MV-4-11 (cell line): ENCODE measurements at places on chromosomes 1 and 21.

GRCh38 chr1:78491451-78492071 lies 787 bp downstream of the PTGFR start:
- DNase-seq: no peak

DNA sequence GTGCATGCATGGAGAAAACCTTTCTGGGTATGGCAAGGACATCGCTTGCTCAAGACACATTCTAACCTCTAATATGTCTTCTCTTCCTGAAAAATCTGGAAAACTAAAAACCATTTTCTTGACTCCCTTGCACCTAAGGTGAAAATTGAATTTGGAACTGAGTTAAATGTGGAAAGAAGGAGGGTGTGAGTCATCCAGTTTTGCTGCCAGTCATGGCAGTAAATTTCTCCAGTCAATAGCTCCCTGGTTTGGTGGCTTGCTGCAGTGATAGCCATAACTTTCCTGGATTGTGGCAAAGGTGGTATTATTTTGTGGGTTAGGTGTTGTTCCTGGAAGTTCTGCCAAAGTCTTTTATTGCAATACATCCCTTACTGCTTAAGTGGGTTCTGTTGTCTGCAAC lies 2.5 kb downstream of the ZCCHC17 start:
- DNase-seq: no peak

GRCh38 chr1:149927056-149927562 lies 494 bp downstream of the SF3B4 start:
- no peak for DNase-seq

DNA sequence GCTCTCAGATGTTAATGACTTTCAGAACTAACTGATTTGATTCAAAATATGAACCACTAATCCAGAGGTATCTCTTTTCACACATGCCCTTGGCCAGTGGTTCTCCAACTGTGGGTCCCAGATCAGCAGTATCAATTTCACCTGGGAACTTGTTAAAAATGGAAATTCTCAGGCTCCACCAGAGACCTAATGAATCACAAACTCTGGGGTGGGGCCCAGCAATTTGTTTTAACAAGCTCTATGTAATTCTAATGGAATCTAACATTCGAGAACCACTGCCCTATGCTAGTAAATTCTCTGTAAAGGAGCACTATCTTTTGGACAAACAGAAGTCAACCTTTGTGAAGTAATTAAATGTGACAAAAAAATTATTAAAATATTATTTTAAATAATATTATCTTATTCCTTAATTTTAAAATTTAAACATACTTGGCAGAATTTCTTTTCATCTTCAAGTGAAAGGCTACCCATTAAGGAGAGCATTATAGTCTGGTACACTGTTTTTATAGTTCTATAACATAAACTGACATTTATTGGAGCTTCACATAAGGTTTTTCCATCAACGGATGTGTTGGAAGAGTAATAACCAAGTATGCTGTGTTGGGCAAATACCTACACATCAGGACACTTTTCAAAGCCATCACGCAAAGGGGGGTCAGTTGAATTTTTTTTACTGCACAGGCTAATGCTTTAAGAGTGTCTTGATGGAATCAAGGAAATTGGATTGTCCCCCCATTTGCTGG lies 130.4 kb downstream of the LHX4 start:
- no peak for DNase-seq

DNA sequence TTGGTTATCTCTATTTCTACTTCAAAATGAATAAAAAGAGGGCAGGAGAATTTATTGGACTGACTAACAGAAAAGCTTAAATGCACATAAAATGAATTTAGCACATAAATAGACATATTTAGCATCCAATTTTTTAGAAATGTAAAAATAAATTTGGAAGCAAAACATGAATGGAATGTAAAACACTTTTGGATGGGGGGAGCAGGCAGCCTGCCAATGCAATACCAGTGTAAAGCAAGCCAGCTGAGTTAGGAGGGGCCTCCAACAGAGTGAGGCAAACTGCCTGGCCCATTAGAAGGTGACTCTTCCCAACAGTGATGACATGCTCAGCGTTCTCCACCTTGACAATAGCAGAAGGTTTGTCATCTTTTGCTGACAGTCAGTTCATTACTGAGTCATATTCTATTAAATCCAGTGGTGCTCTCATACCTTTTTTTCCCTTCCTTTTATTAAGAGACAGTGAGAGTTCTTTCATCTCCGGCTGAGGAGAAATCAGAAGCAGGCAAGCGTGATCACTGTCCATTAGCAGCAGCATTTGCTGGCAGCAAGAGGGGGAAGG lies 19.5 kb upstream of the EXO1 start:
- no peak for DNase-seq

DNA sequence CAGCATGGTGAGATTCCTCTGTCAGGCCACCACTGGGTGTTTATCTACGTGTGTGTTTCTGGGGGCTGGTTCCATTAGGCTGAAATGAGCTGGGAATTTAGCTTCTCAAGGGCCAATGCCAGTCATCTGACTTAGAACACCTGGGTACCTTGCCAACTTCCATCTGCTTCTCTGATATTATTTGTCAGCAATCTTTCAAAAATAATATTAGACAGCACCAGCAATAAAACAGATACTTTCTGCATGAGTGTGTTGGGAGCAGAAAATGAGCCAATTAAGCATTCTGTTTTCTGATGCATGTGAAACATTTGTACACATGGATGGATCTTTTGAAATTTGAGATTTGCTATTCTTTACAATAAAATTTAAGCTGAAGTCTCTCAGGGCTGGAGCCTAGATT lies 124.1 kb downstream of the RYR2 start:
- no peak for DNase-seq

- DNase-seq: no peak
Measured at GRCh38 chr1:2303781-2304180, 75.7 kb downstream of the SKI start.

GRCh38 chr1:29275435-29275834 lies 39.1 kb downstream of the PTPRU start:
- no peak for DNase-seq

- no peak for DNase-seq
Measured at GRCh38 chr1:101238031-101238628, 1.3 kb downstream of the S1PR1 start.

DNA sequence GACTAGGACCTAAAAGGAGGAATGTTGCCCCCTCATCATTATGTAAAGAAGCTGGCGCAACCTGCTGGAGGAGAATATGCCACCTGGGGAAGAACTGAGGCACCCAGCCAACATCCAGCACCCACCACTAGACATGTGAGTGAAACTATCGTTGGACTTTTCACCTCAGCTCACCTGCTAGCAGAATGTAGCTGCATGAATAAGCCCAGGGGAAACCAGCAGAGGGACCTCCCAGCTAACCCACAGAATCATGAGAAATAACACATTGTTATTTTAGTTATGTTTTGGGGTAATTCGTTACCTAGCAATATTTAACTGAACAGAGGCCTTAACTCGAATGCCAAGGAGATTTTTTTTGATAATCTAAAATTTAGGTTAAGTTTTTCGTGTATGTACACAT lies 542.5 kb upstream of the DAB1 start:
- DNase-seq: no peak

DNA sequence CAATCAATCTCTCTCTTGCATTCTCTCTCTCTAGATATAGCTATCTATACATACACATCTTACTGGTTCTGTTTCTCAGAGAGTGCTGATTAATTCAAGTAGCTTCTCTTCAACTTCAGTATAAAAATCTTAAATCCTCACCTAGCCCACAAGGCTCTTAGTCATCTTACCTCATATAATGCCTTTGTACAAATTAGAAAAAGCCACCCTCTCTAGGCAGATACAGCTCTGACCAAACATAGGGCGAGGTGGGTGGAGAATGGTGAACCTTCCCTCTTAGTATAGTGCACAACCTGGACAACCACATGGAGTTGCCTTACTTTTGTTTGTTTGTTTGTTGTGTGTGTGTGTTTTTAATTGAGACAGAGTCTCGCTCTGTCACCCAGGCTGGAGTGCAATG lies 5.1 kb upstream of the INAVA start:
- peak; percentile 38 for DNase-seq

DNA sequence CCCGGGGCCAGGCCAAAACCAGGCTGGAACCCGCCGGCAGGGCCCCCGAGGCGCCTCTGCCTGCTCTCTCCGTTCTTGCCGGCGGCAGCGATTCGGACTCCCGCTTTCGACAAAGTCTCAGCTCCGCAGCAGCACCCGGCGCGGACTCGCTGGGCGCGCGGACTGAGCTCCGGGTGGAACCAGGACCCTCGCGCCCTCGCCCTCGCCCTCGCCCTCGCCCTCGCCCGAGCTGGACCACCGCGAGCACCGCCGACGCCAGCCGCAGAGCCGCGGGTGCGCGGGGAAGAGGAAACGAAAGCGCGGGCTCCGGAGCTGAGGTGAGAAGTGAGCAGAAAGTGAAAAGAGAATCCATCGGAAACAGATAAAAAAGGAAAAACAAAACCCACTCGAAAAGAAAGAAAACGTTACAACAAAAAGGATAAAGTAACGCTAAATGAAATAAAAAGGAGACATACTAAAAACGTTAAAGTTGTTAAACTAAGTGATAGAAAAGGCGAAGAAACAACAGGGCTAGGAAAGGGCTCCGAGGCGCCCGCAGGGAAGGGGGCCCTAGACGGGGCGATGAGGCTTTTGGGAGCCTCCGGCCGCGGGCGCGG lies 64.9 kb downstream of the MEF2D start:
- peak; percentile 25 for DNase-seq

- no peak for DNase-seq
Measured at GRCh38 chr1:147800804-147801203, 40.4 kb upstream of the GJA5 start.

DNA sequence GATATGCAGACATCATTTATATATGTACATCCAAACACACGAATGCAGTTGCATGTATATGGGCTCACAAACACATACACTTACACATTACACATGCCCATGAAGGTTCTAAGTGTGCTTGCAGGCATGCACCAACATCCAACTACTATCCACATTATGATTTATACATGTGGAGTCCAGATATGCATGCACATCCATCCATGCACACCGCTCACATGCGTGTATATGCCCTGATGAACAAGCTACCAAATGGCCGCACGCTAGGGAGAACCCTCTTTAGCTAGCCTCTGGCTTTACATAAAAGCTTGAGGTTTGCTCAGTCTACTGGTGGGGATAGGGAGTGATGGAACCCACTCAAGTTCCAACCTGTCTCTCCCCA lies 8.5 kb downstream of the GPR3 start:
- DNase-seq: no peak

DNA sequence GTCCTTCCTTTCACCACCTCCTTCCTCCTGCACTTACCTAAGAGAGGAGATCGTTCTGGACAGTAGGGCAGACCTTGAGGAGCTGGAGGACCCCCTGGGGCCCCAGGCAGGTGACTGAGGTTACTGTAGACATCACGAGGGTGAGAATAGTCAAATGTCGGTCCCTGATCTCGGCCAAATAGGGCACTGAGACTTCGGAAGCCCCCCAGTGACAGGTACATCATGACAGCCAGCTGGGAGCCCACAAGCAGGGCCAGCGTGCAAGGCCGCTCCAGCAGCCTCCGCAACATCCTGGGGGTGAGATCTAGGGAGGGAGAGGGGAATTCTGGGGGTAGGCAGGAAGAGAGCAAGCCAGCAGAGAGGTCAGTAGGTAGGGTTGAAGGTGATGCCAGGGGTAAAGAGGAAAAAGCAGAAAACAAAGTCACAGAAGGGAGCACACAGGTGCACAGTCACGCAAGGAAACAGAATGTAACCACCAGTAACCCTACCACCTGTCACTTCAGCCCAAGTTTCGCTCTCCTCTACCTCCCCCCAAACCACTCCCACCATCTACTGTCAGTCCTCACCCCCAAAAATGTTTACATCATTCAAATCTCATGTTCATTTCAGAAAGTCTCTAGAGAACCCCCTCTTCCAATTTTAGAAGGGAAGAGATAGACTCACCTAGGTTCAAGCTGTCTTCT lies 1.4 kb downstream of the B4GALT3 start:
- no peak for DNase-seq

- DNase-seq: no peak
Measured at GRCh38 chr1:29664711-29665110, 428.4 kb downstream of the PTPRU start.

- no peak for DNase-seq
Measured at GRCh38 chr1:43066578-43066977, 105.5 kb downstream of the EBNA1BP2 start.

- DNase-seq: no peak
Measured at GRCh38 chr1:79150576-79150975, 144.0 kb upstream of the ADGRL4 start.
